ENCODE measurements at places on chromosomes 16 and 17. TPM values are rescaled to one million over a fixed set of nuclear protein-coding genes. Genes with fewer than 3 reads are reported as not detected.
A peak's percentile ranks its signal among the peaks of the same experiment; 100 is the strongest.

DNA sequence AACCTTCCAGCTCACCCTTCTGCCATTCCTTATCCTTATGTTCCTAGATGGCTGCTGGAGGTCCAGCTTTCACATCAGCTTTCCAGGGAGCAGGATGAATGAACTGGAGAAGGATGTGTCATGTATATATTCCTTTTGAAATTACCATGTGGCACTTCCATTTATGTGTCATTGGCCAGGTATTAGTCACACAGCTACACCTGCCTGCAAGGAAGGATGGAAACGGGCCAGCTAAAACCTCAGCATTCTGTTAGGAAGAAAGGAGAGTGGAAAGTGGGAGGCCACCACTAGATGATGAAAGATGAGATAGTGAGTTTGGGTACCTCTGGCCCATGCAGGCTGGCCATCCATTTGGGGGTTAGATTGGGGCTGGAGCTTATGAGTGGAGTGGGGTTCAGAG lies 67.5 kb downstream of the KSR1 start:
- no peak for DNase-seq

- no peak for DNase-seq
Observed at GRCh38 chr17:3888343-3889171, 4.3 kb downstream of the CAMKK1 start.

DNA sequence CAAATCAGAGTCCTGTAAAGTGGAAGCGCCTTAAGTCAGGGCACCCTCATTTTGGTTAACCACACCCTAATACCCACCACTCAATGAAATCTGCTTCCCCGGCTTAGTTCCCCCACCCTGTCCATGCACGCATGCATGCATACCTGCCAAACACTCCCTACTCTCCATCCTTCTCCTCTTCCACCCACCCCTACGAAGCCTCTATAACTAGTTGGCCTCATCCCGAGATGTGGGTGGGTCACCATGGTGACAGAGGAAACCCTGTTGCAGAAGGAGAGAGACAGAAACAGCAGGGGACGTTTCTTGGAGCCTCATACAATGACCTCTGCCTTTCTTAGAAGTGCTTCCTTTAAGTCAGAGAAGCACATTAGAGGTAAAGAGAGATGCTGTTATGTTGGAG lies 46.8 kb upstream of the DNAH9 start:
- DNase-seq: no peak

AURKB gene
- total RNA-seq: not detected

DNA sequence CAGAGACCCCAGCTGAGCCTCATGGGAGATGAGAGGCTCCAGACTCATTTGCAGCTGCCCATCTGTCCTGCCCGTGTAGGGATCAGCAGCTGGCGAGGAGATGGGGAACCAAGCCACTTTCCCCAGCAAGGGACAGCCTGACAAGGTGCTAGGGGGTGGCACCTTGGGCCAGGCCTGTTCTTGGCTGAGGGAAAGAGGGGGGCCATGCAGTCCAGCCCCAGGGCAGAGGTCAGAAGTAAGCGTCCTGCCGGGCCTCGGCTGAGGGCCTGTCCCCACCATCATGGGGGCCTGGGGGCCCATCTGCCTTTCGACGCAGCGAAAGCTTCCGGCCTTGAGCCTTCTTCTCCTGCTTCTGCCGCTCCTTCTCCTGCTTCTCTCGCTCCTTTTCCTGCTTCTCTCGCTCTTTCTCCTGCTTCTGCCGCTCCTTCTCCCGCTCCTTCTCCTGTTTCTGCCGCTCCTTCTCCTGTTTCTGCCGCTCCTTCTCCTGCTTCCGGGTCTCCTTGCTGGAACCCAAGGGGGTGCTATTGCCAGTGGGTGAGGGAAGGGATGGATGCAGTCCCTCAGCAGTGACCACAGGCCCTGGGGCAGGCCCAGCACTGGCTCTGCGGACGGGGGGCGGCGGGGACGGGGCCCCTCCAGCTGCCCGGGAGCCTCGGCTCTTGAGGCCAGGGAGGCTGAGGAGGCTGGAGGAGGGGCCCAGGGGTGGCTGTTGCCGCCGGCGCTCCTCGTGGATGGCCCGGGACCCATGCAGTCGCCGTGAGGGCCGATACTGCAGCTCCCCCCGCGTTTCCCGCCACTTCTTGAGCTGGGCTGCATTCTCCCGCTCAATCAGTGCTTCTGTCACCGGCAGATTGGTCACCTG lies 2.8 kb upstream of the CD2BP2 start:
- no peak for DNase-seq

DNA sequence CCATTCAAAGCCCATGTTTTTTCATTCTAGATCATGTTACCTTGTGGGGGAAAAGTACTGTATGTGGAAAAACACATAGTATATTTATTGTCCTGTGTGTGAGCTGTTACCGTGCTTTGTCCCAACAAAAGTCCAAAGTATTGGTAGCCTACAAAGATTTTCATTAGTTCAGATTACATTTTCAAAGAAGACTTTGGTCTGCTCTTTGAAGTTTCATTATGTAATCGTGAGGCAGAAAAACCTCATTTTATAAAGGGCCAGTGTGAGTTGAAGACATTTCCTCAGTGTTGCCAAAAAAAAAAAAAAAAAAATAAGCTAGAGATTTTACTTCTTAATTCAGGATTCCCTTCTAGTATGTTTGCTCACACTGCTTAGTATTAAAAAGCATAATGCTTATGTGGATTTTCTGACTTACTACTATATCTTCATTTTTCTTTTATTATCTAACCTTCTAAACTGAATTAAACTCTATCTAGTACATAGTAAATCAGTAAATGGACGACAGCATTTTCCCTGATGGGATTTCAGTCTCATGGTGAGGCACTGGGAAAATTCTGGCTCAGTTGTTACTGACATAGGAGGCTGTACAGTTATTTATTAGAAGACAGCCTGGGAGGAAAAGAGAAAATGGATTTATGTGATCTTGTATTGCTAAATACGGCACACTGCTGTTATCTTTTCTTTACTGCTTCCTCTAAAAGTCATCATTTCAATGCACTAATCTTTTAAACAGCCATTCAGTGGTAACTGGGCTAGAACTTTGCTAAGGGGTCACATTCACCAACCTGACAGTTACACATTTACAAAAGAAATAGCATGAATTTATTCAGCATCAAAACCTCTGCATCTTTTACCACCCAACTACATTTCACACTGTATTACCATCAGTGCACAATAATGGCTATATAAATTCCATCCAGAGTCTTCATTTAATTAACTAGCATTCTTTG lies 100.6 kb downstream of the STXBP4 start:
- DNase-seq: no peak

DNA sequence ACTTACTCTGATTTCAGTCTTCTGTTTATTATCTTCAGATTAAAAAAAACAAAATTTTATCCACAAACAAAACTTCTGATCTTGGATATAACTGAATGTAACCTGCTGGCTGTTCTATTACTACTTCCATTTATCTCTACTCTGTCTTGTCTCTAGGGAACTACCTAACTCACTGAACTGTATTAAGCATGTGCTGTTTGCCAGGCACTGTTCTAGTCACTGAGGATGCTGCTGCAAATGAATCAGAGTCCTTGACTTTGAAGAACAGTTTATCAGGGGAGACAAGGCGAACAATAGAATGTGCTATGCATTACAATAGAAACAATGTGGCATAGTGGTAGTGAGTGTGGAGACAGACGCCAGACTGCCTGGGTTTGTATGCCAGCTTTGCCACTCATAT lies 2.3 kb upstream of the ANKRD40 start:
- no peak for DNase-seq

DNA sequence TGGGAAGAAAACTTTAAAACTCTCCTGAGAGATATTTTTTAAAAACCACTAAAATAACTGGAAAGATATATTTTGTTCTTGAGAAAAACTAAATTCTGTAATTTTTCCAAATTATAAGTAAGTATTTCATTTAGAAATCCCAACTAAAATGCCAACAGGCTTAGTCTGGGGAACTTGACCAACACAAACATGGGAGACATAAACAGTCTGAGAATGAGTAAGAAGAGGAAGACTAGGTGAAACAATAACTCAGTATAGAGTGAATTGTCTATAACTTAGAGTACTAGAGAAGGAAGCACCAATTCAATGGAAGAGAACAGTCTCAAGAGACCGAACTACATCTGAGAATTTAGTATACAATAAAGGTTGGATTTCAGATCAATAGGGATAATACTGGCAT lies 2.9 kb downstream of the CMTM1 start:
- DNase-seq: no peak

DNA sequence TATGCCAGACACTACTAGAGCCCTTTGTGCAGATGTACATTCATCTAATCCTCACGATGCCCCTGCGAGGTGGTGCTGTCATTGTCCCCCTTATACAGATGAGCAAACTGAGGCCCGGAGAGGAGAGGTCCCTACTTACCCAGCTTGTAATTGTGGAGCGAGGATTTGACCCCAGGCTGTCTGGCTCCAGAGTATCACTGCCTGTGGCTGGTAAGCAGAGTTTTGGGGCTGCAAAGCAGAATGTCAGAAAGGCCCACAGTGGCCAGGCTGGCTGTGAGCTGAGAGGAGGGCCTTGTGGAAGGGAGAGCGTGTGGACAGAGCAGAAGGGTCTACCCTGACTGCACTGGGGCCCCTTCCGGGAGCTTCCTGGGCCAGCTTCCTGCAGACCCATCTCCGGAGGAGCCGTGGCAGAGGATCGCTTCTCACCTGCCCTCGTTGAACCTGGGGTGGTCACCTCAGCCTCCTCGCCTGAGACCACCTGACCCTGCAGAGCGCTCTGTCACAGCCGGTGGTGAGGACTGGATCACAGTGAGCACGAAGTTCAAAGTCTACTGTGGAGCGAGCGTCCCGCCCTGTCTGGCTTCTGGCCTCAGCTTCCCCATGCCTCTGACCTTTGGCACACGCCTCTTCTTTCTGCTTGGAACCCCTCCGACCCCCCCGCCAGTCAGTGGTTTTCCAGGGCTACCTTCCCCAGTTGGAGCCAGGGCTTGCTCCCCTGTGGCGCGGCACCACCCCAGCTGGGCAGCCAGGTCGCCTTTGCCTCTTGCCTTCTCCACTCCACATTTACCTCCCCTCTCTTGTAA lies 12.1 kb downstream of the CMIP start:
- no peak for DNase-seq

DNA sequence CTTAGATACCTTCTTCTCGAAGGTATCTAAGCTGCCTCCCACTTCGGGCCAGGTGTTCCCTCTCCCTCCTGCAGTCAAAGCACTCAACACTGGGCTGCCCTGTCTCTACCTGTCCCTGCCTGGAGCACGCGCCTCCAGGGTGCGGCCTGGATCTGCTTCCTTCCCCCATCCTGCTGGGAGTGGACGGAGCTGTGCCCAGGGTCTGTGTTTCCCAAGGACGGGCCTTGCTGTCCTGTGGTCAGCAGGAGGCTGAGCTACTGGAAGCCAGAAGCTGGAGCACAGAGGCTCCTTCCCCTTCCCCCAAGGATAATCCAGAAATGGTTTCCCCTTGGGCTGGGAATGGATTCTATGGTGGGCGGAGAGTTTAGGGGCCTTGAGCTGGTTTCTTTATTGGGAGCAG lies 16.7 kb downstream of the LLGL2 start:
- no peak for DNase-seq

OR3A3 gene
- total RNA-seq: not detected

DNA sequence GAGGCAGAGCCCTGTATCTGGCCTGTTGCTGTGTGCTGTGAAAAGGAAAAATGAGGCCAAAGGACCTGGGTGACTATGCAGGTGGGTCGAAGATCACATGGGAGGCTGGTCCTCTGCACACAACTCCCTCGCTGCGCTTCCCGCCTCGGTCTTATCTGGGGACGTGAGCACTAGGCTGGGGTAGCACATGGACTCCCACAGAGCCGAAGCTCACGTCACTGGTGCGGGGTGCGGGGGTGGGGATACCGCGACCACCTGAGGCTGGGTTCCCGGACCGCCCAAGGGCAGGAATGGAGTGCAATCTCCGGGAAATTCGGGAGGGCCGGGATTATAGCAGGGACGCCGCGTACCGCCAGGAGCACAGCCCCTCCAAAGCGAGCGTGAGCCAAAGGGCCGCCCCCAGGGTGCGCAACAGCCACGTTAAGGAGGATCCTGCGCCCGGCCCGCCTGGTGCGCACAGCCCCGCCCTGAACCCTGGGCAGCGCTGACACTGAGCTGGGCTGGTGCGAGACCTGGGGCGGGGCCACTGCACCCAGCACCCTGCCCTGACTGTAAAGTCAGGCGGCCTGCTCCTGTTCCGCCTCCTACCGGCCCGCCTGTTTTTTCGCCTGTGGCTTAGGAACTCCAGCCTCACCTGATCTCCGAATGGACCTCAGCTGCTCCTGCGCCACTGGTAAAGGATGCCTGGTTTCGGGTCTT lies 4.8 kb downstream of the MT1A start:
- DNase-seq: peak; percentile 91

- no peak for DNase-seq
Observed at GRCh38 chr16:23025692-23026307, 123.5 kb downstream of the USP31 start.

MYH13 gene
- total RNA-seq: not detected

All from ascending aorta (tissue), 2 donors.